Caco-2 (cell line): ENCODE measurements at places on chromosomes 11 and 22. TPM values are rescaled to one million over a fixed set of nuclear protein-coding genes. Genes with fewer than 3 reads are reported as not detected.

LRRC56 gene
- 4.3 and 4.4 TPM in 2 replicates for total RNA-seq

BTBD18 gene
- total RNA-seq: not detected in 2 replicates

EIF3D gene
- total RNA-seq: 240 and 250 TPM in 2 replicates

MMP8 gene
- not detected in 2 replicates for total RNA-seq

C11orf52 gene
- total RNA-seq: 14.4 and 14.8 TPM in 2 replicates

CRYBB3 gene
- 0.65 TPM in 1 of 2 replicates, not detected in the other for total RNA-seq

MEI1 gene
- not detected in 2 replicates for total RNA-seq

RAC2 gene
- 0.25 TPM in 1 of 2 replicates, not detected in the other for total RNA-seq

JAM3 gene
- 0.65 and 1.5 TPM in 2 replicates for total RNA-seq

MYOD1 gene
- total RNA-seq: not detected in 2 replicates

C22orf23 gene
- not detected in 2 replicates for total RNA-seq

MAJIN gene
- total RNA-seq: not detected in 2 replicates

OR5B12 gene
- total RNA-seq: not detected in 2 replicates

ATL3 gene
- total RNA-seq: 50.2 and 55.1 TPM in 2 replicates

FOLH1 gene
- not detected in 2 replicates for total RNA-seq

OR6T1 gene
- not detected in 2 replicates for total RNA-seq

TESMIN gene
- 22.1 and 26.2 TPM in 2 replicates for total RNA-seq

BRSK2 gene
- total RNA-seq: 32.8 and 35.9 TPM in 2 replicates

TSKU gene
- 38.6 and 40.6 TPM in 2 replicates for total RNA-seq

RIBC2 gene
- 11.5 and 14.1 TPM in 2 replicates for total RNA-seq

SLC37A4 gene
- total RNA-seq: 97.8 and 108 TPM in 2 replicates

PKDREJ gene
- 0.05 TPM in 1 of 2 replicates, not detected in the other for total RNA-seq

MYBPC3 gene
- total RNA-seq: not detected in 2 replicates

GSTT2 gene
- 0.82 and 1.0 TPM in 2 replicates for total RNA-seq

P2RX6 gene
- total RNA-seq: 0.11 TPM in 1 of 2 replicates, not detected in the other

IFT27 gene
- total RNA-seq: 8.3 and 9.2 TPM in 2 replicates

OR51B5 gene
- not detected in 2 replicates for total RNA-seq

SAA1 gene
- total RNA-seq: not detected in 2 replicates
